ENCODE measurements at places on chromosomes 11 and 22. TPM values are rescaled to one million over a fixed set of nuclear protein-coding genes. Genes with fewer than 3 reads are reported as not detected.

The OR5B21 gene
- total RNA-seq: not detected

The SCGB2A2 gene
- total RNA-seq: not detected

The TUB gene
- total RNA-seq: 4.5 TPM

The GPR83 gene
- total RNA-seq: under 0.01 TPM

The SCN4B gene
- 0.44 TPM for total RNA-seq

The CATSPERZ gene
- total RNA-seq: 0.44 TPM

The NLRP14 gene
- 0.17 TPM for total RNA-seq

The NELL1 gene
- not detected for total RNA-seq

The SCGB1D2 gene
- not detected for total RNA-seq

The OR10D3 gene
- total RNA-seq: not detected

The PKP3 gene
- 2.8 TPM for total RNA-seq

The MMP10 gene
- total RNA-seq: 0.87 TPM

The SIK3 gene
- 28.8 TPM for total RNA-seq

The CNTF gene
- 1.5 TPM for total RNA-seq
